RPMI8226 (cell line): ENCODE measurements at places on chromosomes 1 and 21.

- DNase-seq = no peak
Observed at GRCh38 chr1:91804546-91805023, 81.4 kb downstream of the TGFBR3 start.

DNA sequence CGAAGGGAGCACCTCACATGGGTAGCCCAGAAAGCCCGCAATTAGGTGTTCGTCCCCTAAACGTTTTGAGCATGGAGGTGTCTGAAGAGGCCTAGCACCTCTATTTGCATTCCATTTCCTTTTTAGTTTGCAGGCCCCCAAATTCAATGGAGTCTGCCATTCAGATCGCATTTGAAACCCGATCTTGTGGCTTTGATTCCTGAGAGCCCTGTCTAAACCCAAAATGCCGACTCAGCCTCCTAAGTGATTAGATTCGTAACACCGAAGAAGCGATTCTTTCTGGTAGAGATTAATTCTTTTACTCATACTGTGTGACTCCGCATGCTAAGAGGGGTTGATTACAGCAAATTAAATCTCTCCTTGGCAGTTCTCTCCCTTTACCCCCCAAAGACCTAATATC lies 415.2 kb upstream of the KAZN start:
- DNase-seq = no peak

DNA sequence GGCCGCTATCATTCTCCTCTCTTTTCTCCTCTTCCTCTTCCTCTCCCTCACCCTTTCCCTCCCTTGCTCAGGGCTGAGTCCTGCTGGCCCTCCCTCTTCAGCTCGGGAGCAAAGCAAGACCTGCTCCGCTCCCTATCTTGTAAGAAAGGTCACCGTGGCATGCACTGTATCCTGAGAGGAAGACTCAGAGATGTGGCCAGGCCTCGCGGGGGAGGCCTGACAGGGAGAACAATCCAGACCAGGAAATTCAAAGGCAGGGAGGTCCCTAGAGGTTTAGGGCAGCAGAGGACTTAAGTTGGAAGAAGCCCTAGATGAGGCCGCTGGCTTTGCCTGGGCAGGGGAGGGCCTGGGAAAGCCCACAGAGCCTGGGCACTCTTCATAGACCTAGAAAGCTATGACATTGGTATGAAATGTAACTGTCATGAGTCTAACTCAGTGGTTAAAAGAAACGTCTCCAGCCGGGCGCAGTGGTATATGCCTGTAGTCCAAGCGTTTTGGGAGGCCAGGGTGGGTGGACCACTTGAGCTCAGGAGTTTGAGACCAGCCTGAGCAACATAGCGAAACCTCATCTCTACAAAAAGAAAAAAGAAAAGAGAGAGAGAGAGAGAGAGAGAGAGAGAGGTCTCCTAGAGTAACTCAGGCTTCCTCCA lies 14.6 kb upstream of the PTAFR start:
- no peak for DNase-seq

DNA sequence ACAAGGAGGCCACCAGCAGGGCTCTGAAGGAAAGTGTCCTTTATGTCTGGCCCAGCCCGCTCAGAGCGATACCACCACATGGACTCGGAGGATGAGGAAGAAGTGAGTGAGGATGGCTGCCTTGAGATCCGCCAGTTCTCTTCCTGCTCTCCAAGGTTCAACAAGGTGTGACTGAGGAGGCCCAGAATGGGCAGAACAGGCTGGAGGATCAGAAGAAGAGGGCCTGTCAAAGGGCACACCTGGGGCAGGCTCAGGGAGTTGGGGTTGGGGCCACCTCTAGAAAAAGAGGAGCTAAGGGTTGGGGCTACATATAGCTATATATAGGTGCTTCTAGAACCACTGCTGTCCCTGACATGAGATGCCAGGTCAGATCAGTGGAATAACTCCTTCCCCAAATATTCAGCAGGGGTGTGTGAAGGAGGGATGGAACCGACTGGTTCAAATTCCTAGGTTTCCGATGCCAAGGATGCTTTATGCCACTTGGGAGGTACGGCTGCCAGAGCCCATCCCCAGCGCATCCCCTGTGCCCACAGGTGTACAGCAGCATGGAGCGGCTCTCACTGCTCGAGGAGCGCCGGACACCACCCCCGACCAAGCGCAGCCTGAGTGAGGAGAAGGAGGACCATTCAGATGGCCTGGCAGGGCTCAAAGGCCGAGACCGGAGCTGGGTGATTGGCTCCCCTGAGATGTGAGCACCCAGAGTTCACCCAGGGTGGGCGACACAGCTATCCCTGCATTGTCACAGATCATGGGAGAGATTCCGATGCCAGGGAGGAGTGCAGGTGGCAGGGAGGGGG lies 102.2 kb downstream of the PIK3R3 start:
- DNase-seq = no peak

- DNase-seq = no peak
Observed at GRCh38 chr1:165598676-165599059, 32.4 kb upstream of the MGST3 start.

- peak; percentile 28 for DNase-seq
Observed at GRCh38 chr1:8396786-8397406, 79.0 kb downstream of the SLC45A1 start.

DNA sequence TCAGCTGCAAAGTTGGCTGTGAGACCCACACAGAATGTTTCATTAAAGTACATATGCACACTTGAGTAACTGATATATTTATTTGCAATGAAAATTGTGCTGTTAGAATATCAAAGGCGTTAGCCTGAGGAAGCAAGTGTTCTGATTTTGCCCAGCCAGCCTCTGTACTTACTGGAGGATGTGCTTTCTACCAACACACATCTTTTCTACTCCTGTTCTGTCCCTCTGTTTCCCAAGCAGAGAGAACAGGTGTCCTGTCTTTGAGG lies 31.4 kb downstream of the ELAVL4 start:
- DNase-seq = no peak

GRCh38 chr1:224828691-224829090 lies 100.8 kb upstream of the DNAH14 start:
- no peak for DNase-seq

DNA sequence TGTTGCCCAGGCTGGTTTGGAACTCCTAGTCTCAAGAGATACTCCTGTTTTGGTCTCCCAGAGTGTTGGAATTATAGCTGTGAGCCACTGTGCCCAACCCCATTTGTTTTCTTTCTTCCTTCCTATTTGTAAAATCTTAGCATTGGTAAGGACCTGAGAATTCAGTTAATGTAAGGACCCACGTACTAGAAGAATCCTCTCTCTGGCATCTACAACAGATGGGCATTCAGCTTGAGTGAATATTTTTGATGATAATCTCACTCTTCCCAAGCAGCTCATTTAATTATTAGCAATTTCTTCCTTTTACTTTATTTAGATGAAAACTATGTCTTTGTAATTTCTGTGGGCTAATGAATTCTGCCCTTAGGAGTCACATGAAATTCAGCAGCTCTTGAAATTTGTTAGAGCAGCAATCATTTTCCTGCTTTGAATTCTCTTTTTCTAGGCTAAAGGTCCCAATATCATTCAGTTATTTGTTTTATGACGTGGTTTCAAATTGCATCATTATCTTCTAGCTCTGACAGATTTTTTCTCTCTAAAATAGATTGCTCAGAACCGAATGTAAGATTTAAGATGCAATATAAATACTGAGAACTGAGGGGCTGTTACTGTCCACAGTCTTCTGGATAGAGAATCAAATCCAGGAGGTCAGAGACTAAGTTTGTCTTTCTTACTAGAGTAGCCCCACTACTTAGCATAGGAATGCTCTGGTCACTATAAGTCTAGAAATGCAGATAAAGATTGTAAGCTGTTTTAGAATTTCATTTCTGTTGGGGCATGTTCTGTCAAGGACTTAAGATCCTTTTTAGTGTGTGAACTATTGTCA lies 59.4 kb downstream of the EPB41 start:
- DNase-seq = no peak

GRCh38 chr1:78726686-78727085 lies 77.1 kb downstream of the IFI44 start:
- DNase-seq = no peak

DNA sequence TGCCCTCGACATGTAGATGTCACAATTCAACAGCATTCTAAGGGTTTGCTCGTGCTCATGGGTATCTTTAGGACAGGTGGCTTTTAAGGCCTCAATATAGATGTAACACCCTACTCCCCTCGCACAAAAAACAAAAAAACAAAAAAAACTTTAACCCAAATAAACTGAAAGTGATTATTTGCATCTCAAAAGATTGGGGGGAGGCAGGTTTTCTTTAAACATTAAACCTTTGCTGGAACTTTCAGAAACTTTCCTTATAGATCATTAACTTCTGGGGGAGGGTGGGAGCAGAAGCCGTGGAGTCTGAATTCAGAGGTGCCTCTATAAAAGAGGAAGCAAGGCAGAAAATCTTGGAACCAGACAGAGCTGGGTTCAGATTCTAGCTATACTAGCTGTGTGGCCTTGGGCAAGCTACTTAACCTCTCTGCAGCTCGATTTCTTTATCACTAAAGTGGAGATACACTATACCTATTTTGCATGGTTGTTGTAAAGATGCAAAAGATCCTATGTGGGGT lies 3.2 kb upstream of the KIAA1614 start:
- no peak for DNase-seq

- DNase-seq = no peak
Observed at GRCh38 chr1:223010582-223011504, 132.2 kb downstream of the TLR5 start.

GRCh38 chr1:1239614-1240347 lies 6.7 kb downstream of the C1QTNF12 start:
- no peak for DNase-seq

GRCh38 chr1:185427264-185427663 lies 110.2 kb upstream of the IVNS1ABP start:
- no peak for DNase-seq

- DNase-seq = no peak
Observed at GRCh38 chr1:200316148-200316803, 93.6 kb downstream of the ZNF281 start.

DNA sequence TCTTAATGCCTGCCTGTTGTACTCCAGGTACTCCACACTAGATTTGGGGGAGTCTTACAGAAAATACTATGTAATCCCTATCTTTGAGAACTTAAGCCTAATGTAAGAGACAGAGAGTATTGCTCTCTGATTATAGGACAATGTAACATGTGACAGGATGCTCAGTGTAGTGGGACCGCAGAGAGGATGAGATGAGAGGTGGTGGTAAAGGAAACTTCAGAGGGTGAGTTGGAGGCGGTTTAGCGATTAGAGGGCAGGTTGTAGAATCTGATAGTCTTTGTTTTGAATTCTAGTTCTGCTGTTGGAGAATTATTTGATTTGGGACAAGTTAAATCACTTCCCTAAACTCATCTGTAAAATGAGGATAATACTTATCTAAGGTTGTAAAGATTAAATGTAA lies 5.4 kb downstream of the SOAT1 start:
- no peak for DNase-seq

- no peak for DNase-seq
Observed at GRCh38 chr1:97875996-97876395, 44.8 kb downstream of the DPYD start.
